GM12892 (cell line): ENCODE measurements at places on chromosomes 1 and 21.
A peak's percentile ranks its signal among the peaks of the same experiment; 100 is the strongest.

GRCh38 chr1:64470665-64471217, 812 bp downstream of the CACHD1 start:
- peak; percentile 27 for DNase-seq

GRCh38 chr1:224430511-224431113, 4.0 kb downstream of the WDR26 start:
- DNase-seq: peak; percentile 25

DNA sequence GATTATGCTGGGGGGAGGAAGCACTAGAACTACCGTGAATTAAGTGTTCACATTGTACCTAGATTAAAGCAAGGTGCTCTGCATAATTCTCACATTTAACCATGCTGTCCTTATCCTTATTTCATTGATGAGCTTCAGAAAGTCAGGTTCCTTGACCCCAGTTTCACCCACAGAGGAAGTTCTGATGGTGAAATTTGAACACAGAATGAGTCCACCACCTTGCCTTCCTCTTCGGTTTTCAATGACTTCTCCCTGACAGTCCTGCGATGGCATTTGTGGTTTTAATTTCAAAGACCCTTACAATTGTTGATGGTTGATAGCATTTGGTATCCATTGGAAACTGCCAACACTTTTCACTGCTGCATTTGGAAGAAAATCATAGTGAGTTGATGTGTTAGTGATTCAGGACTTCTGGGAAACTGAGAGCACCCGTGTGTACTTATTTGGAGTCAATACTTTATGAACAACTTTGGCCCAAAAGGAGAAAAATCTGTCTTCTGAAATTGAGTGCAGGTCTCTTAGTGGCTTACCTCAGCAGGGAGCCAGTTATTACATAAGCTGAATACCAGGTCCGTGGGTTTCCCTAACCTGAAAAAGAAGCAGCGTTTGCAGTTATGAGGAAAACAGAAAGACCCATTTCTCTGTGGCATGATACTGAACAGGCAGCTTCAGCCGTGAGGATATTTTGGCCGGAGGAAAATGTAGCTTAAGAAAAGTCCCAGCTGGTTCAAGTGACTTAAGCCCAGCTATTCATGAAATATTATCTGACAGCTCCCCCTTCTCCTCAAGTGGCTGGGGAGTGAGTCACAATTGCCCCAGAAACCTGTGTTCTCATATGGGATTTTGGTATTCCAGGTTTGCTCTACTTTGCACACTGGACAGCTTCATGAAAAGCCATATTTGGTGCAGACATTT, 47.5 kb downstream of the ROR1 start:
- DNase-seq: no peak

GRCh38 chr1:116434849-116435248, 61.8 kb downstream of the ATP1A1 start:
- DNase-seq: no peak

DNA sequence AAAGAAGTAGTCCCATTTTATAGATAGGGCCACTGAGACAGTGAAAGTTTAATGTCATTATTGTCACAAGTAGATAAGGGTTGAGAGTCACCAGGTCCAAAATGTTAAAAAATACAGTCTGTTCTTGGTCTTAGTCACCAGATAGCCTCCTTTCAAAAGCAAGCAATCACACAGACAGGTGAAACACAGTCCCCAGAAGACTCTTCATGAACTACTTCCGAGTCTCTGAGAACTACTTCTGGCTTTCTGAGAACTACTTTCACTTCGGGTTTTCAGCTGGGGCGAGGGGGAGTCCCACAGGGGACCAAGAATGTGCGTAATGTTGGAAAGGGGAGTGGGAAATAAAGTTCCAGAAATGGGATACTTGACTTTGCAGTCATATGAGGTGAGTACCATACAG, 143.2 kb downstream of the HHIPL2 start:
- DNase-seq: no peak

DNA sequence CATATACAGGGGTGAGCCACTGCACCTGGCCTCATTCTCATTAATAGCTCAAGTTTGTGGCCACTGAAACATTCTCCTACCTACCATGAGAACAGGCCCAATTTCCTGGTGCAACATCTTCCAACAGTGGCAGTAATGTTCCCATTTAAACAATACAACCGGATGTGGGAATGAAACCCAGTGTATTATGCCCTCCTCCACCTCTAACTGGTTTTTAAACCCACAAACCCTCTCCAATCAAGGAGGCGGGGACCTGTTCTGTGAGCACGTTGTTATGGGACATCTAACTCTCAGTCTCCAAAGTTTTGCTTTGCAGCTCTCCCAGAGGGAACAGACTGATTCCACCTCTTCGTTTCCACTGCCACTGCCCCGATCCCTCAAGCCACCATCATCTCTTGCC, 2.6 kb downstream of the CTNNBIP1 start:
- DNase-seq: no peak

GRCh38 chr21:25638660-25639550, at the start of gene JAM2:
Gene JAM2 (plus strand): TSS chr21:25639258. CDS start chr21:25639822, 564 bp downstream.
- DNase-seq: peak; percentile 48

GRCh38 chr1:22249928-22250680, 107.2 kb upstream of the WNT4 start:
- no peak for DNase-seq

- DNase-seq: no peak
Observed at GRCh38 chr1:101309334-101310311, 72.8 kb downstream of the S1PR1 start.

DNA sequence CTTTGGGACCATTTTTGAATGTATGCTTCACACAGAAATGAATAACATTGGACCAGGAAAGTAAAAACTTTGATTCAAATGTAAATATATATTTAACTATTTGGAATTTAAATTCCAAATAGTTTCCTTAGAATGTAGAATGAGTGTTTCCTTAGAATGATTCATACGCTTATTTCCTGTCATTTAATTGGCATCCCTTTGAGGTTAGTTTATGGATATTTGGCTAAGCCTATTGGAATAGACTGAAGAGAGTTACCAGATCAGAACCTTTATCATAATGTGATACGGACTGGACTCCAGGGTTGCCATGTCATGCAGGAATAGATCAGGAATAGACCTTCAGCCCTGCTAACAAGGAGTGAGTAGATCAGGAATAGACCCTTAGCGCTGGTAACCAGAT, 133.1 kb downstream of the TNNI3K start:
- DNase-seq: no peak

GRCh38 chr1:167681024-167681423, 40.8 kb upstream of the MPZL1 start:
- DNase-seq: no peak

DNA sequence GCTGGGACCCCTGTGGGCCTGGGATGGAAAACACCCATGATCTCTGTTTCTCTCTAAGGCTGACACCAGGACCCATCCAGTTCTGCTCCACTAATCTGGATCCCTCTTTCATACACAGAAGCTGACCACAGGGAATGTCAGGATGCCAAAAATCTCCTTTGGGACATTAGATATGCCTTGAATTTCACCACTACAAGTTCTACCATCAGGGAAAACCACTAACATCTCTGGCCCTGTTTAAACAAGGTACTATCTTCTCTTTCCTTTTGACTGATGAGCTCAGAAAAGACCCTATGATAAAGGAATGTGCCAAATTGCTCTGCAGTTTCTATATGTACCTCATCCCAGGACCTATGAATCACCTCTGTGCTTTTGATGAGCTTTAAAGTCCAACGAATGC, 10.2 kb upstream of the PLXNA2 start:
- DNase-seq: no peak

DNA sequence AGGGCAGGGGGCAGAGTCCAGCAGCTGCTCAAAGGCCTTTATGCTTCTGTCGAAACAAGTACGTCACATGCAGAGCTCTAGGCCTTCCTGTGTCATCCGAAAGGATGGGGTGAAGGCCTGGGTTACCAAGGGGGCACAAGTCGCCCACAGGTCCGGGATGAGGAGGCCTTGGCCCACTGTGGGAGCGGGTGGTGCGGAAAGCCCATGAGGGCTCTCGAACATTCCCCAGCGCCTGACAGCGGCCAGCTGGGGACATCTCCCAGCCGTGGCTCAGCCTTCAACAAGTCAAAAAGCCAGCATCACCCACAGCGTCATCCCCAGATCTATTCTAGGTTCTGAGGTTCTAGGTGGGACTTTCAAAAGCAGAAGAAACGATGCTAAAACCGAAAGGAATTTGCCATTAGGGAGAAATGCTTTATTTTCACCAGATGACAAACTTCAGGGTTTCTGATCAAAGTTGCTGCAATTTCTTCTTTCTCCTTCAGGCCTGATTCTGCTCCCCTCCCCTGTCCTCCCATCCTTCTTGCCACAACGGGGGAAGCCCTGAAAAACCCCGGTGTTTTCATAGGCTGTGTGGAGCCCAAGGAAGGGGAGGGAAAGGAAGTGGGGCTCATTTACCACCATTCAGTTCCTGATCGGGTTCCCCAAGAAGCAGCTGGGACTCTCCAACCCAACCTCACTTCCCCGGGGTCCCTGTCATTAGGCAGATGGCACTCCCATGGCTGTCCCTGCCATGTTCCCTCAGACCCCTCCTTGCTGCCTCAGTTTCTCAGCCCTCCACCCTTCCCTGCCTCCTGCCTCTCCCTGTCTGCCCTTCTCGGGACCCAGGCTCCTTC, 17.6 kb downstream of the GPR137B start:
- DNase-seq: peak; percentile 62

DNA sequence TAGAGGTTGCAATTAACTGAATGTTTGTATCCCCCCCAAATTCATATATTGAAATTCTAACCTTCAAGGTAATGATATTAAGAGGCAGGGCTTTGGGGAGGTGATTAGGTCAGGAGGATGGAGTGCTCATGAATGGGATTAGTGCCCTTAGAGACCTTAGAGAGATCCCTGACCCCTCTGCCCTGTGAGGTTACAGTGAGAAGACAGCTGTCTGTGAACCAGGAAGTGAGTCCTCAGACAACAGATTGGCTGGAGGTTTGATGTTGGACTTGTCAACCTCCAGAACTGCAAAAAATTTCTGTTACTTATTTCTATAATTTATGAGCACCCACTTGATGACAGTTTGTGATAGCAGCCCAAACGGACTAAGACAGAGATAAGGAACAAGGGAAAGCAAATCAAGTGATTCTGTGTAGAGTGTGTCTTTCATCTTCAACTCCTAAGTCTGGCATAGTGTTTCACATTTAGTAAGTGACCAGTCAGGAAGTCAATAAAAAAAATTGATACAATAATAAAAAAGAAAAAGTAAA, 30.0 kb upstream of the RWDD3 start:
- DNase-seq: no peak

GRCh38 chr1:116314305-116314919, 58.6 kb upstream of the ATP1A1 start:
- DNase-seq: no peak

DNA sequence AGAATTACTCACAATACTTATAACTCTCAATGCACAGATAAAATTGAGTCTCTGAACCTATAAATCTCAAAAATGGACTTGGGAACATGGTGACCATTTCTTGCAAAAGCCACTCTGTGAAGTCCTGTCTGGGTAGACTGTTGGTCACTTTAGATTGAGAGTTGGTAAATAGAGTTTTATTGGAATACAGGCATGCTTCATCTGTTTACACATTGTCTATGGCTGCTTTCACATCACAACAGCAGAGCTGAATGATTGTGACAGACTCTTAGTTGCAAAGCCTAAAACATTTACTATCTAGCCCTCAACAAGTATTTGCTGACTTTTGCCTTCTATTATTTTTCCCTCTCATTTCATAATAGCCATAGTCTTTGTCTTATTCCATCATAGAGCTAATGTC, 24.1 kb upstream of the ASPM start:
- DNase-seq: no peak

DNA sequence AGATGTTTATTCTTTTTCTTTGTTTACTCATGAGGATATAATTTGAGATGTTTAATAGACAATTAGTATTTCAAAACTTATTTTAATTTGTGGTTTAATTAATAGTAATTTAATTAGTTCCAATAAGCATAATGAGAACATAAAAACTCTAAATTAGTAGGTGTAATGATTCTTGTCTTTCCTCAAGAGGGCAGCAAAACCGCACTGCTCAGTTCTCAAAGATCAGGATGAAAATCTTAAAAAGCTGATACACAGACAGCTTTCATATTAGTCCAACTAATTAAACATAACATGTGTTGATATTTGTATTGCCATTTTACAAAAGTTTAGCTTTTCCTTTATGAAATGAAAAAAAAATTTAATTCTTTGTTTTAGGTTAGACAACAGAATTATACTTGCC, 106.7 kb upstream of the C21orf91 start:
- no peak for DNase-seq

GRCh38 chr1:15153184-15153841, at the start of gene TMEM51:
Gene TMEM51 (plus strand): TSS chr1:15153747. CDS start chr1:15215088, 61,341 bp downstream.
- DNase-seq: no peak

DNA sequence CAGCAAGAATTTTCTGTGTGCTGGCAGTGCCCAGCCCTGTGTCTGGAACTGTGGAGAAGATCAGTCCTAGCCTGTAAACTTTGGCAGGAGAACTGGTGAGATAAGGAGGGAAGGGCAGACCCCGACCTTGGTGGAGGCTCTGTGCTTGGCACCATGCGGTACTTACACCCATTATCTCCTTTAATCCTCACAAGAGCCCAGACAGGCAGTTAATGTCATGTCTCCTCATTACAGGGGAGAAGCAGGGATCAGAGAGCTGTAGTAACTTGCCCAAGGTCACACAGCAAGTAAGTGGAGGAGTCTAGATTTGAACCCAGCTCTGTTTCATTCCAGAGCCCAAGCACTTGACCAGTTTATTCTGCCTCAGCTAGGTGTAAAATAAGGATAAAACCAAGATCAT, 13.9 kb upstream of the POU3F1 start:
- no peak for DNase-seq

DNA sequence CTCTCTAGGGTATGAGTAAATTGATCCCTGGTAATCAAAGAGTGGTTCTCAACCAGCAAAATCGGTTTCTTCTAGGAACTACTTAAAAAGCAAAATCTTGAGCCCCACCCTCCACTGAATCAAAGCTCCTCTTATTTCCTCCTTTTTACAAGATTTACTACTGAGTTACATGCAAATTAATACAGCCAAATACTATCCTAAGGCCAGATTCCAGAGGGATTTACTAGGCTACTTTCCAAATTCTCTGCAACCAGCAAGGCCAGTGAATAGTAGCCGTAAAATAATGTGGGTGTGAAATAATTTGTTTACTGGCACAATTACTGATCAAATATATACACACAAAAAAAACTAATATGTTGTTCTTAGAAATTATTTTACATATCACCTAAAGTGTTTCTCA, 1583.8 kb downstream of the NCAM2 start:
- DNase-seq: no peak

DNA sequence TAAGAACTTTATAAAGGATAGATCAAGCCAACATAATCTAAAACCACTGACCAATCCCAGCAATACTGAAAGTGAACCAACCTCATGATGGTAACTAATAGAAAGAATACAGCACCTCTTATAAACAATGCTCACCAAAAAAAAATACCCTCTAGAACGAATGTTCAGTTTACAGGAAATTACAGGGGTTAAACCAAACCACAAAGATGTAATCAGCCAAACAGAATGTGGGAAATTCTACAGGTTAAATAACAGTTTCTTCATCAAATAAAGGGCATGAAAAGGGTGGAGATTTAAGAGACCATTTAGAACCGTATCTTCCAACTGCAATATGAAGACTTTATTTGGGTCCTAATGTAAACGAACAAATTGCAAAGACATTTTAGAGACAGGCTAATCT, 30.4 kb downstream of the ARID4B start:
- DNase-seq: no peak

- DNase-seq: no peak
Observed at GRCh38 chr1:20110679-20111078, 8.7 kb downstream of the PLA2G2D start.
